NCI-H1105 treated with DMSO at 0.1 percent for 48 hours (cell line): ENCODE measurements at places on chromosomes 6 and 20.

GRCh38 chr20:18003897-18004296, 35.1 kb downstream of the MGME1 start:
- no peak for DNase-seq

GRCh38 chr20:51705400-51705799, 62.8 kb downstream of the ATP9A start:
- DNase-seq, result no peak

- no peak for DNase-seq
Measured at GRCh38 chr20:37291724-37292126, 2.3 kb downstream of the MANBAL start.

DNA sequence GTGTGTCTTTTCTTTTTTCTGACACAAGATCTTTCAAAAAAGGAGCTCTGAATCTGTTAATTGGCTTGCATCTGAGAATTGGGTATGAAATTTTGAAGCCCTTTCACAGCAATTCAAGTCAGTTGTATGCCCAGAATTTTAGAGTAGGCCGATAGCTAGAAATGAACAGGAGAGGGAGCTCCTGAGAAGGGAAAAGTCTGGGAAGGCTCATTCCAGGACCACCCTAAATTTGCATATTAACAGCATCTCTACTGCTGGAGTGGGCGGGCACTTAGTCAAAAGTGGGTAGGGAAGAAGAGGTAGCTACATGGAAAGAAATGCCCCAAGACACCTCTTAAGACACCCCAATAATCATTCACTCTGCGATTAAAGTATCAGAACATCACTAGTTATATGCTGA, 928.3 kb downstream of the TBC1D32 start:
- peak; percentile 14 for DNase-seq

GRCh38 chr20:47950124-47950912, 165.0 kb upstream of the SULF2 start:
- peak; percentile 82 for DNase-seq

DNA sequence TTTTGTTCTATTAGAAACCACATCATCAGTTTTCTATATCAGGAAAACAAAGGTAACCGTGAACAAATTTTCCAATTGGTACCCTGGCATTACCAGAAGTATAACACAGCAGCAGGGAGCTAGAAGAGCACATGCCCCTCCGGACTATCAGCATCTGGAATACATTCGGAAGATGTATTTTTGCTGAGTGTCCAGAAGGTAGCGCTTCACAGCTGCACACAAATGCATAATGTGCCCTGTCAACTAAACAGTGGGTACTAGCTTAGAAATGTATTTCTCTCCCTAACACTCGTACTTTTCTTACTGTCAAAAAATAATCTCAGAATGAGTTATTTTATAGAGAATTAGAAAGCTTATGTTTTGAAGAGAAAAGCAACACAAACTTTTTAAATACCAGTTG, 77.6 kb downstream of the HUS1B start:
- DNase-seq, result no peak

DNA sequence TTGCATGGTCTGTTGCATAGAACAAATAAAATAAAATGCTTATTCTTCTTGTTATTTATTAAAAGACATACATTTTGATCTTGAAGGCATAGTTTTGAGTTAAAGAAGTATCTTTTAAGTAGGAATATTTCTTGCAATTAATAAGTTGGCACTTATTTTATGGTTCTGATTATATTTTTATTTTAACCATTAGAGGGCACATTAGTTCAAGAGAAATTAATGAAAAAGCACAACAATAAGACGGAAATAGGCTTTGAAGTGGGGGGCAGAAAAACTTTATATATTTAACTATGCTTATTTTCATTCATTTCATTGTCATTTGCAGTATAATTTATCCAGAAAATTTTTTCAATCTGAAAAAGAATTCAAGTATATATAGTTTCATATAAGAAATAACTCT, 44.2 kb upstream of the MAP3K7 start:
- peak; percentile 10 for DNase-seq

DNA sequence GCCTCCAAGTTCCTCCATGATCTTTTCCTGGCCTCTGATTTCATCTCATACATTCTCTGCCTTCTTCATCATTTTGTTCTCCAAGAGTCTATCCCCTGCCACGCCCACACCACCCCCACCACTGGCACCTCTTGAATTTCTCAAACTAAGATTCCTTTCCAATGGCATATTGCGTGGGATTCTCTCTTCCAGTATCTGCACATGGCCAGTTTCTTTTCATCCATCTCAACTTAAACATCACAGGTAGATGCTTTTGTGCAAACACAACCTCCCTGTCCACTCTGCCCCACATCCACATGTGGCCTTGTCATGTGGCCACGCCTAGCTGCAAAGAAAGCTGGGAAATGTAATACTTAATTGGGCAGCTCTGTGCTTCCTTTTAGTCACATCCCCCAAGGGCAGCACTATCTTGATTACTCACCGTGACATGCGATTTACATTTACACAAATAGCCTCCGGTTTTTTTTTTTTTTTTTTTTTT, 33.4 kb upstream of the ZMYND8 start:
- no peak for DNase-seq

GRCh38 chr6:130967502-130968445, 95.3 kb downstream of the EPB41L2 start:
- DNase-seq, result no peak

DNA sequence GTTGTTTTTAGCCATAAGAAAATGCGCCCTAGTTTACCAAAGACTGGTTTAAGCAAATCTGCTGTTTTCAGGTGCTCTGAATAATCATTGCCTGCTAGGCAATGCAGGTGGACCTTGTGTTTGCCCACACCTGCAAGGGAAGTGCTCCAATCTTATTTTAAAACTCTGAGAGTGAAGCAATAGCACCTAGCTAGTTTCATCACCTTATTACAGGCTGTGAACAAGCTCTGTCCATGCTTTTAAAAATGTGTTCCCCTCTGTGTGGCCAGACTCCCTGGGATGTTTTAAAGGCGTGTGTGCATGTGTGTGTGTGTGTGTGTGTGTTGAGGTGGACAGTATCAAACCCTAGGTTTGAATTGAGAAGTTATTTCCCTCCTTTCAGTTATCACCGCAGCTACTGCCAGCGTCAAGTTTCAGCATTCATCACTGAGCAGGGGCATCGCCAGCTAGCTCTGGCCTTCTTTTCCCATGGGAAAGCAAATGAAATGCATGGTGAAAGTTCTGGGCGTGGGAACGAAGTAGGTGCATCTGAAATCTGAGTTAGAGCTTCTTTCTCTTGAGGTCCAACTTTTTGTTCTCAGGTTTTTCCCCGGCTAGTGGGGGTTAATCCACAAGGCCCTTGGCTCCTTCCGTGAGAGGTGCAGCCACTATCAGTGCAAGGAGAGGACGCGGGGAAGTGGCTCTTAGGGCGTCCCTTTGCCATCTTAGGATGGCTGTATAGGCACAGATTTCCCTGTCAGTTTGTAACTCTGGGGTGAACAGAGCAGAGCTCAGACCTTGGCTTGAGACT, 30.8 kb downstream of the DUSP22 start:
- DNase-seq, result no peak

DNA sequence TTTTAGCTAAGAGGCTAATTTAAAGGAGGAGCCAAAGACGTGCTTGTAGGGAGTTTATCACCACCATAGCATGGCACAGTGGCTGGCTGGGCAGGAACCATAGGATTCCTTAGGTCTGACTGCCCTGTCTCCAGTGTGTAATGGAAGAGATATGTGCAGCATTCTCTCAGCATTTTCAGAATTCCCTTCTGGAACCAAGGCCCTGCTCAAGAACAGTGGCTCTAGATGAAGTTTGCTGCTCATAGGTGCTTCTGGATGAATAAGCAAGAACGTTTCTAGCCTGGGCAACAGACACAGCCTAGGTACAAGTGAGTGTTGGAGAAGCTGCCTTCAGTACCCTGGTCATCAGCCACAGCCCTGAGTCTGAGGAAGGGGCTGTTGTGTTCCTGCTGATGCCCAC, 69.1 kb downstream of the LCA5 start:
- DNase-seq, result no peak

DNA sequence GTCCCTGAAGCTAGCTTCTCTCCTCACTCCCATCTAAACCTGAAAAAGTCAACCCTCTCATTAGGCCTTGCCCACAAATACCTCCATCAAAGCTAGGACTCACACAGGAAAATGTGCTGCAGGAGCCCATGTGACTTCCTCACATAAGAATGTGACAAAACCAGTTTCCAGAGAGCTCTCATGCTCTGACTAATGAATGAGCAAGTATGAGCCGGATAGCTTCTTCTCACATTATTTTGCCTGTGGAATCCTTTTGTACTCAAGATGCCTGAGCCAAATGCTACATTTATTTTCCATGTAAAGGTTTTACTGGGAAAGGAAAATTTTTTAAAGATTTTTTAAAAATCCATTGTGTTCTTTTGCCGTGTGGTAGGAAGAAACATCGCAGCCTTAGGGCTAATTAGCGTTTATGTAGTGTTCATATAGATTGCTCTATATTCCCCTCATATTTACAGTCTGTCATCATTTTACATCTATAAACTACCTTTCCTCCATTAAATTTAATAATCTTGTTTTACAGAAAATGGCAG, 68.6 kb upstream of the CCN6 start:
- DNase-seq, result peak; percentile 81

- peak; percentile 48 for DNase-seq
Measured at GRCh38 chr6:112253841-112254816, at the start of gene LAMA4. LAMA4 (minus strand) TSS chr6:112254567; CDS start chr6:112254150, 417 bp downstream.

DNA sequence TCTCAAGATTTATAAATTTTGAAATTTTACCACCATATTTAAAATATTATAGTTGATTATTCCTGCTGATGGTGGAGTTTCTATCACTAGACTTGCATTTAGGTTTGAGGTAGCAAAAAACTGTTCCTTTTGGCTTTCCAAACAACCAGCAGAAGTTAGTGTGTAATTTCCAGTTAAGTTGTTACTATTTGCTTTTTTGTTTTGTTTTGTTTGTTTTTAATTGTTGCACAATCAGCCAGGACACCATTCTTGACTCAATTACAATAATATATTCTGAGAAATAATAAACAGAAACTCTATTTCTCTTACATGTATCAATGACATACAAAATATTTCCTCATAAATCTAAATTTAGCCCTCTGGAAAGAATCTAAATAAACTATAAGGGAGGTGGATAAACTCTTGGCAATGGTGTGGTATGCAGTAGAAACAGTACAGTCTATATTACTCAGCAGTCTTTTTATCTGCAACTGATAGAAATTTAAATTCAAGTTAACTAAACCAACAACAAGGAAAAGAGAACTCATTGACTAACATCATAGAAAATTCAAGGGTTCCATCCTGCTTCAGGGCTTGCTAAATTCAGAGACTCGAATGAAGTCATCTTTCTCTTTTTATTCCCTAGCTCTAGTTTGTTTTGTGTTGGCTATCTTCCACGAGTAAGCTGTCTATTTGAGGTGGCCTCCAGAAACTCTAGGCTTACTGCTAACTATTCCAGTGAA, 19.4 kb upstream of the COL19A1 start:
- no peak for DNase-seq

DNA sequence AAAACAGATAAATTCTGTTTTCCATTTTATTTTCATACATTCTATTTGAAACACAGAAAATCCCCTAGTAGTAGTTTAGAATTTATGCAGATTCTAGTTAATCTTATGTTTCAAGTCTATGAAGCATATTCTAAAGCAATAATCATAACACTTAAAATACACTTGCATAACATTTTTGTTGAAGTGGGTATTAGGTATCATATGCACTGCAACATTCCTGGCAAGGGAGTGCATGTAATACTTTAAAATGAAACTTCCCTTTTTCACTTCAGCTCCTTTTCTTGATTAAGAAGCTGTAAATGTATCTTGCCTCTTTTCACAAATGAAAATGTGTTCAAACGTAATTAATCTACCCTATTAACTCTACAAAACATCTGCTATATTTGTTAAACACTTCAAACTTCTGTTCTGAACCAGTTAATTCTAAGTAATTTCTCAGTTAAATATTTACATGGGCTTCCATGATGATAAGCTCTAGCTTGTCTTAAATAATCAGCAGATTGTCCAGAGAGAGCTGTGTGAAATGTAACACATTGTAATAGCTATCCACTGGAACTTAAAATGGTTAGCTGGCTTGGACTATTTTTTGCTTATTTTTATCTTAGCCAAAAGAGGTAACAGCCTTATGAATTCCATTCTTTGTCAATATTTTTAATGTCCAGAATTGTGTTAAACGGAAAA, 192.8 kb downstream of the COL19A1 start:
- peak; percentile 42 for DNase-seq

DNA sequence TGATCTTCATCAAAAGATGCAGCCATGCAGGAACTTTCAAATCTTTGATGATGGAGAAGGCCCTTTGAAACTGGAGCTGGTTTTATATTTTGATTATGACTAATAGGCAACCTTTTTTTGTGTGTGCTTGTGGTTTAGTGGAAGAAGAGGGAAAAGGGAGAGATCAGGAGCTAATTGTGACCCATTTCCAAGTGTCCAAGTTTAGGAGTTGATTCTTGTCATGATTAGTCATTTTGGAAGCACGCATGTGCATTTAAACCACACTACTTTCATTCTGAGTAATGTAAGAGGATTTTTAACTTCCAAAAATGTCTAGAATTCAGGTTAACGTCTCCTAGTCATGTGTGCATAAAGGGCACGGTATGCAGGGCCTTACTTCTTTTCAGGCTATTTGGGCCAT, 3.5 kb downstream of the FOXO3 start:
- DNase-seq, result no peak

GRCh38 chr20:56964901-56965300, 301.5 kb downstream of the BMP7 start:
- no peak for DNase-seq

DNA sequence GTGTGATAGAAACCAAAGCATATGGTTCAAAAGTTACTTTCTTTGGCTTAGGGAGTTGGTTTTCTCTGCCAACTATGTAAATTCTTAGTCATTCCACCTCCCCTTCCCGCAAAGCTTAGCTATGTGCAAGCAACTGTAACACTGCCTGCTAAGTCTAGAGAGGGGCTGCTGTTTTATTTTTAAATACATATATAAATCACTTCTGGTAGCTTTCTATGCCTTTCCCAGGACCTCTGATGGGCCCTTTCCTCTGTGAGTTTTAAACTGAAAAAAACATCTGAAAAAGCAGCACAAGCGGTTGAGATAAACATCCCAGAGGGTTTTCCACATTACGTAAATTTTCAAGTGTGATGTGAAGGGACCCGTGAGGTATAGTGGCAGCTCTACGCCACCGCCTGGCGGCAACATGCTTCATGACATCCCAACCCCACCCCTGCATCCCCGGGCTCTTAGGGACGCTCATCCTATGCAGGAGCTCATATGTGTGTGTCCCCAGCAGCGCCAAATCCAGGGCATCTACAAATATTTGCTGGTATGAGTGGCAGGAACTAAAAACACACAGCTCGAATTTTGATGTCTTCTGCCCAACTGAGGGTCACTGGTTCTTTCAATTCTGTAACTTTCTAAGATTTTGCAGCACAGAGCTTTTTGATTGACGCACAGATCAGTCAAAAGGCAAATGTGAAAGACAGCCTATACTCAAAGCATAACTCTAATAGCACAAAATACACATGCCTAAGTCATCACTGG, 12.7 kb downstream of the SAYSD1 start:
- no peak for DNase-seq

- DNase-seq, result no peak
Measured at GRCh38 chr6:52893803-52894202, 15.7 kb downstream of the GSTA3 start.

DNA sequence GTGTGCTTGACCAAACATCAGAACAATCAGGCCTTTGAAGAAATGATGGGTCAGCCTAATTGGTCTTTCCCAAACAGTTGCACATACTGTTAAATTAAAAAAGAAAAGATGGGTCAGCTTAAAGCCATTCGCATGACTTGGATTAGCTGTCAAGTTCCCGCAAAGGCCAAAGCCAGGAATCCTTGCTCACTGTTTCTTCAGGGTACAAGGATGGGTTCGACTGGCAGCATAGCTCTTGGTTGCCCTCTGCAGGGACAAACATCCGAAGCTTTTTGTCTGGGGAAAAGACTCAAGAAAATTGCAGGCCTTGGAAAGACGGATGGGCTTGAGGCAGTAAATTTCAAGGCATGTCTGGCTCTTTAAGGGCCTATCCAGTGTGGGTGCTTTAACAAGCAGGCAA, 168.0 kb downstream of the HDGFL1 start:
- no peak for DNase-seq
